ENCODE measurements at places on chromosomes 3 and 15. TPM values are rescaled to one million over a fixed set of nuclear protein-coding genes. Genes with fewer than 3 reads are reported as not detected.

SLC12A8 gene
- 0.54 TPM for total RNA-seq

PLSCR2 gene
- not detected for total RNA-seq

TPRG1 gene
- total RNA-seq: 2.1 TPM

GRAMD1C gene
- 21.7 TPM for total RNA-seq

DUOXA2 gene
- not detected for total RNA-seq

SPINK8 gene
- not detected for total RNA-seq

STRC gene
- total RNA-seq: 1.2 TPM

MON1A gene
- total RNA-seq: 6.1 TPM

GOLGA6L7 gene
- not detected for total RNA-seq

GOLGB1 gene
- 63.1 TPM for total RNA-seq

STAC gene
- total RNA-seq: 0.18 TPM

SEC22A gene
- total RNA-seq: 14.9 TPM

- peaks cover 7% of the 10 kb centered on the region for H3K4me1 ChIP-seq
- DNase-seq: no peak
- H3K27ac ChIP-seq: no peak overlapping the region
- H3K4me3 ChIP-seq: no peak overlapping the region
- H3K36me3 ChIP-seq: peaks cover 26% of the 10 kb centered on the region
These were observed 54.8 kb downstream of the NMD3 start for GRCh38 chr3:161275919-161276318.

GRCh38 chr15:45715528-45715927 is 80.7 kb downstream of the SQOR start:
- H3K36me3 ChIP-seq: no peaks in the 10 kb centered on the region
- DNase-seq: no peak
- H3K27me3 ChIP-seq: no peaks in the 10 kb centered on the region
- no peak overlapping the region for H3K27ac ChIP-seq
- H3K4me3 ChIP-seq: no peak overlapping the region

DNA sequence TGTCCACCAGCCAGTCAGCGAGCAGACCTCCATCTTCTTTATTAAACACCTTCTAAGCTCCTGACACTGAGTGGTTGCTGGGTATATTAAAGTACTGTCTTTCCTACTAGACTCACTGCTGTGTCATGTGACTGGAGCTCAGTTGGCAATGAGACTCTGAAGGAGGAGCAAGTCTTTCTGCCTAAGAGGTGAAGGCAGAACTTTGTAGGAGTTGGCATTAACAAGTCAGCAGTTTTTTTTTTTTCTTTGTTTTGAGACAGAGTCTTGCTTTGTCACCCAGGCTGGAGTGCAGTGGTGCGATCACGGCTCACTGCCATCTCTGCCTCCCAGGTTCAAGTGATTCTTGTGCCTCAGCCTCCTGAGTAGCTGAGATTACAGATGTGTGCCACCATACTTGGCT is 62.2 kb downstream of the ABHD5 start:
- peaks cover 3% of the 10 kb centered on the region for H3K4me1 ChIP-seq
- DNase-seq: no peak
- no peak overlapping the region for H3K4me3 ChIP-seq
- peaks cover 5% of the 10 kb centered on the region for H3K27me3 ChIP-seq
- no peaks in the 10 kb centered on the region for H3K36me3 ChIP-seq

DNA sequence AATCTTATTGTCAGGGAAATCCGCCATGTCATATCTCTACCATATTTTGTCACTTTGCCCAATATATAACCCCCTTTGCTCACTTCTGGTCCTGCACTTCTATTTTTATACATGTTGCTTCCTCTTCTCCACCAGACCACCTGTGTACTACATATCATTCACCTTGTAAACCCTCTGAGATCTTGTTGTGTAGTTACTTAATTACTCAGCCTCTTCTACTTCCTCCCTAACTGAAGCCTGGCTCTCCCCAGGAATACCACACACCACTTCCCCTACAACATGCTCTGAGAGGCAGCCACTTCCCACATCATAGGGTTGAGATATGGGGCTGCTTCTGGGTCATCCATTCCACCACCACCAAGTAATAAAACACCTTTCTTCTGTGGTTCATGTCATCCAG is 10.0 kb downstream of the HEXA start:
- DNase-seq: no peak
- H3K36me3 ChIP-seq: peaks cover 13% of the 10 kb centered on the region
- peaks cover 24% of the 10 kb centered on the region for H3K4me1 ChIP-seq
- no peak overlapping the region for H3K4me3 ChIP-seq

DNA sequence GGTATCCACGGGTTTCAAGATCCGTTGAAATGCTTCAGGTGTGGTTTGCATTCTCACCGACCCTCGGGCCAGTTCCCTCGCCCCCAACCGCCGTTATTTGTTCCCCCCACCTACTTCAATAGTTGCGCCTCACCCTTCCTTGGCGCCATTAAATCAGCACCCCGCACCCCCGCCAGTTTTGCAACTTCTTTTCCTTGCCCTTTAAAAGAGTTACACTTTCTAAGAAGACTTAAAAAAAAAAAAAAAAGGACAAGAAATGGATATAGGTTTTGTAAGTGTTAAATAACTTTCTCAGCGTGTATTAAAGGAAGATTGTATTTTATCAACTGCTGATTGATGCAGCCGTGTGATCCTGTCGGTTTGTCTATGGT is 87.2 kb downstream of the NR2F2 start:
- no peak overlapping the region for H3K4me3 ChIP-seq
- H3K4me1 ChIP-seq: peaks cover 5% of the 10 kb centered on the region
- H3K27me3 ChIP-seq: peaks cover 21% of the 10 kb centered on the region

DNA sequence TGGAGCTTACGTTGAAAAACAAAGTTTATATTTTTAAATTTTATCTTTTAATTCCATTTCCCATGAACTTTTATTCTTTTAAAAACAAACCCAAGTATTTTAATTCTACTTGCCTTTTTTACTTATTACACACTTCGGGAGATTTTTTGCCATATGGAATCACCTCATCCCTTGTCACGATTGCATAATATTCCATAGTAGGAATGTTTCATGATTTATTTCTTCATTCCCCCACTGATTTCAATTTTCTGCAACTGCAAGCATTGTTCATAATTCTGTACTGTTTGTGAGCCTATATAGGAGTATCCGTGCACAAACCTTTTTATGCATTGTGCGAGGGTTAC is 574 bp upstream of the SLC25A36 start:
- peaks cover 1% of the 10 kb centered on the region for H3K27me3 ChIP-seq
- no peak for DNase-seq
- peak overlapping the region; percentile 81 for H3K27ac ChIP-seq
- H3K4me1 ChIP-seq: peaks cover 17% of the 10 kb centered on the region
- no peaks in the 10 kb centered on the region for H3K36me3 ChIP-seq

- H3K27ac ChIP-seq: peak overlapping the region; percentile 99
- DNase-seq: no peak
- peaks cover 19% of the 10 kb centered on the region for H3K4me1 ChIP-seq
- peaks cover 3% of the 10 kb centered on the region for H3K27me3 ChIP-seq
These were observed 36.6 kb downstream of the ATP6V1A start for GRCh38 chr3:113783463-113783862.

GRCh38 chr15:57703387-57703786 is 3.1 kb upstream of the POLR2M start:
- no peak for DNase-seq
- peaks cover 8% of the 10 kb centered on the region for H3K27me3 ChIP-seq
- no peak overlapping the region for H3K4me3 ChIP-seq
- H3K4me1 ChIP-seq: peaks cover 19% of the 10 kb centered on the region
- no peak overlapping the region for H3K27ac ChIP-seq

- H3K27me3 ChIP-seq: peaks cover 7% of the 10 kb centered on the region
- H3K27ac ChIP-seq: no peak overlapping the region
- peak overlapping the region; percentile 31 for H3K4me3 ChIP-seq
- peaks cover 18% of the 10 kb centered on the region for H3K4me1 ChIP-seq
These were observed 2.5 kb downstream of the CHST2 start for GRCh38 chr3:143122089-143122430.

- H3K27ac ChIP-seq: no peak overlapping the region
- no peak for DNase-seq
- H3K4me3 ChIP-seq: no peak overlapping the region
- peaks cover 2% of the 10 kb centered on the region for H3K27me3 ChIP-seq
- no peaks in the 10 kb centered on the region for H3K4me1 ChIP-seq
These were observed 61.0 kb downstream of the GPR160 start for GRCh38 chr3:170098753-170099152.

DNA sequence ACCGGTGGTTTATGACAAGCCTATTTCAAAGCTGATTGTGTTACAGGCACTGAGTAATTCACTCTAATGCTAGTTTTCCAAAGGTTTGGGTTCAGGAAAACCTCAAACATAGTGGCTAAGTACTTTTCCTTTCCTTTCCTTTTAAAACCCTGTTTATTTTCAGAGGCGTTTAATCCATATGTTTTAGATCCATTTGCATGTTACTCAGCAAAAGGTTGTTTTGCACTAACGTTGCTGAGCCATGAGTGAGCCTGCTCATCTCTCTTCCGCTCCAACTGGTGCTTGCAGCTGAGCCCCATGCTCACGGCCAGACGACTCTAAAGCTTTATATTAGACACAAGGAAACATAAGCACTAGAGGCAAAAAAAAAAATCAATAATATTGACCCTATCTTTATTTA is 9.4 kb downstream of the CEMIP start:
- H3K4me1 ChIP-seq: no peaks in the 10 kb centered on the region
- DNase-seq: no peak
- peaks cover 6% of the 10 kb centered on the region for H3K27me3 ChIP-seq
- H3K36me3 ChIP-seq: no peaks in the 10 kb centered on the region
- H3K4me3 ChIP-seq: no peak overlapping the region

- H3K4me3 ChIP-seq: no peak overlapping the region
- H3K4me1 ChIP-seq: peaks cover 5% of the 10 kb centered on the region
- H3K27me3 ChIP-seq: peaks cover 9% of the 10 kb centered on the region
- no peak overlapping the region for H3K27ac ChIP-seq
- DNase-seq: no peak
These were observed 288.4 kb upstream of the LYSMD4 start for GRCh38 chr15:100021653-100022052.

GRCh38 chr15:52093539-52094510 is 18.8 kb downstream of the BCL2L10 start:
- H3K36me3 ChIP-seq: no peaks in the 10 kb centered on the region
- no peak overlapping the region for H3K4me3 ChIP-seq

DNA sequence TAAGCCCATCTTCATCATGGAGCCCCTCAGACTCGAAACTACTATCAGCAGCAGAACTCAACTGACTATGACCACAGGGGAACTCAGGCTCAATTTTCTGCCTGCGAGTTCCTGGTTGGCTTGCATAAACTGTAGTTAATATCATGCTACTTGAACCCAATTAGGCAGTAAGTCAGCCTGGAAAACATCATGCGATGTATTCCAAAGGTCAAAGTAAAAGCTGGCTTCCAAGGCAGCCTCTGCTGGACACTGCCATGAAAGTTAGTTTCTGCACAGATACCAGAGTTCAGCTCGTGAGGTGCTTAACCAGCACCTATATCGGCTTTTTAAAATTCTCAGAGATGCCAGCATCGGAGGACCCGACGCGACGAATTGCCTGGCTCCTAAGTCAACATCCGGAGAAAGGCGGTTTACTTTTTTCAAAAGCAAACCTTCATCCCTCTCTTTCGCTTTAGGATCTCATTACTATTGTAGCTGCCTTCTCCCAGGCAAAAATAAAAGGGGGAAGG is 3.8 kb downstream of the ANP32A start:
- peaks cover 16% of the 10 kb centered on the region for H3K27me3 ChIP-seq
- no peak for DNase-seq
- H3K4me3 ChIP-seq: peak overlapping the region; percentile 93
- H3K27ac ChIP-seq: peak overlapping the region; percentile 93

GRCh38 chr15:35481064-35481463 is 64.9 kb downstream of the DPH6 start:
- DNase-seq: no peak
- H3K27me3 ChIP-seq: peaks cover 2% of the 10 kb centered on the region
- peaks cover 6% of the 10 kb centered on the region for H3K36me3 ChIP-seq
- H3K27ac ChIP-seq: no peak overlapping the region

- H3K4me1 ChIP-seq: peaks cover 19% of the 10 kb centered on the region
- peaks cover 8% of the 10 kb centered on the region for H3K27me3 ChIP-seq
- no peak overlapping the region for H3K27ac ChIP-seq
- DNase-seq: no peak
- no peak overlapping the region for H3K4me3 ChIP-seq
These were observed 85.9 kb downstream of the SLCO3A1 start for GRCh38 chr15:91939403-91939831.

- DNase-seq: no peak
- no peaks in the 10 kb centered on the region for H3K27me3 ChIP-seq
- H3K27ac ChIP-seq: no peak overlapping the region
- no peak overlapping the region for H3K4me3 ChIP-seq
These were observed 783.6 kb downstream of the PDCD6IP start for GRCh38 chr3:34582055-34582454.

DNA sequence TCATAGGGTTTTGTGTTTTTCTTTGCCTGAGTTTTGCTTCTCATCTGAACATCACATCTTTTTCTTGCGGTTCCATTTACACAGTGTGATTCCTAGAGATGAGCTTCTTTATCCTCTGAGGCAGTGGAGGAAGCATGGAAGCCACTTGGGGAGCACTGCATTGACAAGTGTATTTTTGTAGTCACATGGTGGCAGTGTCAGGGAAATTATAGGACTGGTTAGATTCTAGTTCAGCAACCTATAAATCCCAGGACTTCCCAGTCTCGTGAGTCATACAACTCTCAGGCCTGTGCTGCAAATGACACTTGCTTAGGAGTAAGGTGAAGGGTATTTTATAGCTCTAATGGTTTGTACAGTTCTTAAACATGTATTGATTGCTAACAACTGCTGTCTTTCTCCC is 58.4 kb downstream of the RBM6 start:
- H3K36me3 ChIP-seq: peaks cover 5% of the 10 kb centered on the region
- H3K4me1 ChIP-seq: peaks cover 4% of the 10 kb centered on the region
- DNase-seq: no peak
- no peaks in the 10 kb centered on the region for H3K27me3 ChIP-seq
- no peak overlapping the region for H3K4me3 ChIP-seq

DNA sequence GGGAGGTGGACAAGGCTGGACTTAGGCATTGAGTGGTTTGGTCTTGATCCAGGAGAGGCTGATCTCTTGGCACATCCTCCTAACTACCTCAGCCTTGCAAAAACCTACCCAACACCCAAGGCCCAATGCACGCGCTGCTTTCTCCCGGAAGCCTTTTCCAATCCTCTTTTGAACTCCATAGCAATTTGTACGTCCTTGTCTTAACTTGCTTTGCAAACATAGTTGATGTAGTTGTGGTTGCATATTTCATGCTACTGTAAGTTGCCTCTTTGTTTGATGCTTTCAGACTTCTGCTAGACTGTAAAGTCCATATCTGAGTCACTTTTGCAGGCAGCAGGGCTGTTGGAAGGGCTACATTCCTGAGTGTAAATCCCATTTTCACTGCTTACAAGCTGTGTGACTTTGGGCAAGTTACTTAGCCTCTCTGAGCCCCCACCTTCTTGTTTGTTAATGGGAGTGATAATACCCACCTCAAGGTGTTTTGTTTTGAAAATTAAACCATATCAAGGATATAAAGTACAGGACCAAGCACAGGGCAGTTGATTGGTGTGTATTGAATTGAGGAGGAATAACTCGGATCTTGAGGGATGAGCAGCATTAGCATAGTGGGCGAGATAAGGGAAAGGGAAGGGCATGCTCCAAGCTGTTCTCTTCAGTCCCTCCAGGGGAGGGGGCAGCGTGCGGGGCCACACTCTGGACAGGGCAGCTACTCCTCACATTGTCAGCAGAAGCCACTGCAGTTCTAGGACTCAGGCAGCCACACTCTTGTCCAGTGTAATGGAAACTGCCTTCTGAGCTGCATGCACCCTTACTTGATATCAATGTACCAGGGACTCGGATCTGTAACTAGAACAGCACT is 28.8 kb downstream of the SIAH2 start:
- no peak for DNase-seq
- no peaks in the 10 kb centered on the region for H3K36me3 ChIP-seq
- peaks cover 6% of the 10 kb centered on the region for H3K4me1 ChIP-seq

GRCh38 chr3:45125550-45126026 is 20.6 kb downstream of the CDCP1 start:
- H3K36me3 ChIP-seq: no peaks in the 10 kb centered on the region
- no peaks in the 10 kb centered on the region for H3K27me3 ChIP-seq
- no peak overlapping the region for H3K4me3 ChIP-seq
- H3K4me1 ChIP-seq: no peaks in the 10 kb centered on the region
- no peak for DNase-seq

Data from endothelial cell (in vitro differentiated cells).